NCI-H1436 (cell line): ENCODE measurements at places on chromosomes 12 and 14.

GRCh38 chr14:83271663-83272062 lies 1738.0 kb upstream of the SEL1L start:
- no peak for DNase-seq

GRCh38 chr12:127381681-127382080 lies 885.3 kb upstream of the TMEM132C start:
- no peak for DNase-seq

GRCh38 chr12:69415471-69416275 lies 54.5 kb upstream of the FRS2 start:
- DNase-seq = no peak

DNA sequence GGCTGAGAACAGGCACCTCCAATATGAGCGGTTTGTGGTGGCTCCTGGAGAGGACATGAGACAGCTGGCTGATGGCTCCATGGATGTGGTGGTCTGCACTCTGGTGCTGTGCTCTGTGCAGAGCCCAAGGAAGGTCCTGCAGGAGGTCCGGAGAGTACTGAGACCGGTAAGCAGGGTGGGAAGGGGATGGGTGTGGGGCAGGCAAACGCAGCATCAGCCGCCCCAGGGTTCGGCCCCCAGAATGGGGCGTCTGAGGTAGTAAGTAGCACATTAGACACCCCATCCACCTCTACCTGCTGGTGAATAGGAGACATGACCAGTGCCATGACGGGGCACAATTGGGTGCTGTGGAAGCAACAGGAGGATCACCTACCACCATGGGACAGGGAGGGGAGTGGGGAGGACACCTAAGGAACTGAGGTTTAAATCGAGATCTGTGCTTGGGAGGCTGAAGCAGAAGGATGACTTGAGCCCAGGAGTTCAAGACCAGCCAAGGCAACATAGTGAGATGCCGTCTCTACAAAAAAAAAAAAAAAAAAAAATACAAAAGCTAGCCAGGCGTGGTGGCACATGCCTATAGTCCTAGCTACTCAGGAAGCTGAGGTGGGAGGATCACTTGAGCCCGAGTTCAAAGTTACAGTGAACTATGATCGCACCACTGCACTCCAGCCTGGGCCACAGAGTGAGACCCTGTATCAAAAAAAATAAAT lies 25.5 kb downstream of the ITGA7 start:
- DNase-seq = no peak

- no peak for DNase-seq
These were observed 47.3 kb downstream of the SSPN start for GRCh38 chr12:26242683-26243082.

- no peak for DNase-seq
These were observed 24.4 kb downstream of the FBXW8 start for GRCh38 chr12:116934908-116935705.

DNA sequence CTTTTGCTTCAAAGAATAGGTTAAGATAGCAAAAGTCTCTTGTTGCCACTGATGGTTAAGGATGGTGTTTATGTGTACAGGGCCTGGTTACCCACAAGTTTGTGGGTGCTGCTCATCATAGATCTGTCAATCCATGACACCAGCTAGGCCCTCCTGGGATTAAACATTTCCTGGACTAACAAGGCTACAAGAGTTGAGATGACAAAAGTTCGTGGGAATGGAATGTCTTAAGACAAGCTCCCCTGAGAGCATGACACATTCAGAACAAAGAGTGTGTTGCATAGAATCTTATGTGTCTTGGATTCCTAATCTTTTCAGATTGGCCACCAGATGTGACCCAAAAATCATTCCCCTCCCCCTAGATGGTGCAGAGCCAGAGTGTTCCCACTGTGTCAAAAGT lies 592.5 kb upstream of the USP15 start:
- no peak for DNase-seq

GRCh38 chr12:76340680-76341435 lies 7.4 kb downstream of the BBS10 start:
- no peak for DNase-seq

GRCh38 chr12:54584128-54584527 lies 4.3 kb downstream of the PPP1R1A start:
- no peak for DNase-seq

GRCh38 chr12:69949311-69950002 lies 124.4 kb downstream of the MYRFL start:
- no peak for DNase-seq

GRCh38 chr12:85835426-85836196 lies 598 bp downstream of the RASSF9 start:
- no peak for DNase-seq

DNA sequence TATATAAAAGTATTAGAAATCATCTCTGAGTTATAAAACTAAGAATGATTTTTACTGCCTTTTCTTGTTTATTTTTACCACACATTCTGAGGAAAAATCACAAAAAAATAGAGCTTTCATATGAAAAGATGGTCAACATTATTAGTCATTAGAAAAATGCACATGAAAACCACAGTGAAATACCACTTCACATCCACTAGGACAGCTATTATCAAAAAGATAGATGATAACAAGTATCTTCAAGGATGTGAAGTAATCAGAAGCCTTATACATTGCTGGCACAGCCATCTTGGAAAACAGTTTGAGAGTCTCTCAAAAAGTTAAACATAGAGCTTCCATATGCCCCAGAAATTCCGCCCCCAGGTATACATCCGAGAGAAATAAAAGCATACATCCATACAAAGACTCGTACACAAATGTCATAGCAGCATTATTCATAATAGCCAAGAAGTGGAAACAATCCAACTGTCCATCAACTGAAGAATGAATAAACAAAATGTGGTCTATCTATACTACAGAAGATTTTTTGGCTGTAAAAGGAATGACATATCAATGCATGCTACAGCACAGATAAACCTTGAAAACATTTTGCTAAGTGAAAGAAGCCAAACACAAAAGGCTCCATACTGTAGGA lies 523.9 kb downstream of the FUT8 start:
- DNase-seq = no peak

GRCh38 chr14:31449971-31450610 lies 7.2 kb downstream of the DTD2 start:
- peak; percentile 43 for DNase-seq

- no peak for DNase-seq
These were observed 112.8 kb upstream of the IFNG-AS1 start for GRCh38 chr12:67876305-67876915.

- DNase-seq = no peak
These were observed 30.9 kb downstream of the TDG start for GRCh38 chr12:103996595-103996994.

GRCh38 chr14:54470701-54471100 lies 18.1 kb downstream of the GMFB start:
- no peak for DNase-seq

- no peak for DNase-seq
These were observed 9.7 kb downstream of the CACNA2D4 start for GRCh38 chr12:1908758-1909157.

- DNase-seq = no peak
These were observed 277.4 kb upstream of the SOX5 start for GRCh38 chr12:24226745-24227350.

DNA sequence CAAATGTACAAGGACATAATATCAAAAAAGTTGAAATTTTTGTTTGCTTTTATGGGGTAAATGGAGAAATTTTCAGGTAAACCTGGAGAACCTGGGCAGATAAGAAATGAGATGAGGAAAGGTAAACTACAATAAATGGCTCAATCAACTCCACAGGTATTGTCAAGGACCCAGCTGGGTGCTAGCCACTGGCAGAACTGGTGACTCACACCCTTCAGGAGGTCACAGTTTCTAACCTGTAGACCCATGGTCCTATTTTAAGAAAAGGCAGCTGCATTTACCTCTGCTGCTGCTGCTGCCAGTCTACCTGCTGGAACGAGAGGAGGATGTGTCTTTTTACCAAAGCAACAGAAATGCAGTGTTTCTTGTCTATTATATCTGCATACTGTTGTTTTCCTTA lies 226.6 kb downstream of the ALG10B start:
- no peak for DNase-seq

GRCh38 chr12:15494329-15495046 lies 172.2 kb downstream of the PTPRO start:
- no peak for DNase-seq

DNA sequence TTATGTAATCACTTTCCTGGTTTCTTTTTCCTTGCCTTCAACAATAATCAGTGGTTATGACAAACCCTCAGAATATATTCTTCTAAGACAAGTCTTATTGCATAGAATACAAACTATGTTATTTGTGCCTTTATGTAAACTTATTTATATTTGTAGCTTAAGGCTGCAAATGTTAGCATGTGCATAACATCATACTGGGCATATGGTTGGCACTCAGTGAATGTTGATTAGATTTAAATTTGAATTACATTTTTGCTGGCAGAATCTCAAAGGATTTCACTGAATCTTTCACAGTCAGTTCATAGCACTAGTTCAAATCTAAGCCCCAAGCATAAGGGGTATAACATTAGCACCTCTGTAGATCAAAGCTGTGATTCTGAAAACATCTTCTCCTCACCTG lies 113.2 kb upstream of the AEBP2 start:
- DNase-seq = no peak

DNA sequence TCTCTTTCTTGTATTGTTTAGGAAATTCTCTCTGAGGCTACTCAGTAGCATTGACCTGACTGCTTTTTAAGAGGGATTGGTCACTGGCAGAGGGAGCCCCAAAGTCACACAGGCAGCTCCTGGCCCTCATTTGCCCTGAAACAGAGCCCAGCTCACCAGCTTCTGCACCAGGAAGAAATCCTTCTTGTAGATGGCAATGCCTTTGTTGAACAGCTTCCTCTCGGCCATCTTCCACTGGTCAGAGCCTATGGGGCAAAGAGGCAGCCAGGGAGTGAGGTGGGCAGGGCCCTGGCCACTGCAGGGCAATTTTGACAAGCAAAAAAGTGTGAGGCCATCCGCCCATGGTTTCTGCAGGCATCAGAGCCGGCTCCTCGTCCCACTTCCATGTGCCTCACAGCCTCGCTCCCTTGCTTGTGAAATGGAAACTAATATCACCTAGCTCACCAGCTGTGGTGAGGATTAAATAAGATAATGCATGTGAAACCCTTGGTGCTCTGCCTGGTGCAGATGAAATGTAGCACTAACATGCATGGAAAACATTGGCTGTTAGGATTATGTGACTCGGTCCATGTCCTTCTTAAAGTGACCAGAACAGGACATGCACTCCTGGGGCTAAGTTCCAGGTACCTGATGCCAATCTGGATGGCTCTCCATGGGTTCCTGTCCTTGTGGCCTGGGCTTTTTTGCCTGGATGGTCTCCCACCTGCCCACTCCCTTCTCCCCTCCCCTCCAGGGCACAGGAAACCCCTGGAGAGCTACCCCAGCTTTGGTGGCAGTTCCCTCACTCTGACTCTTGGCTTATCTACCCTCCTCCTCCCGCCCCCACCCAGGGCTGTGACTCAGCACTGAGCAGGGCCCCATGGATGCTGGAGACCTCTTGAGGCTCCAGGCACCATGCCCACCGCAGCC lies 11.2 kb upstream of the PNMA1 start:
- DNase-seq = no peak

DNA sequence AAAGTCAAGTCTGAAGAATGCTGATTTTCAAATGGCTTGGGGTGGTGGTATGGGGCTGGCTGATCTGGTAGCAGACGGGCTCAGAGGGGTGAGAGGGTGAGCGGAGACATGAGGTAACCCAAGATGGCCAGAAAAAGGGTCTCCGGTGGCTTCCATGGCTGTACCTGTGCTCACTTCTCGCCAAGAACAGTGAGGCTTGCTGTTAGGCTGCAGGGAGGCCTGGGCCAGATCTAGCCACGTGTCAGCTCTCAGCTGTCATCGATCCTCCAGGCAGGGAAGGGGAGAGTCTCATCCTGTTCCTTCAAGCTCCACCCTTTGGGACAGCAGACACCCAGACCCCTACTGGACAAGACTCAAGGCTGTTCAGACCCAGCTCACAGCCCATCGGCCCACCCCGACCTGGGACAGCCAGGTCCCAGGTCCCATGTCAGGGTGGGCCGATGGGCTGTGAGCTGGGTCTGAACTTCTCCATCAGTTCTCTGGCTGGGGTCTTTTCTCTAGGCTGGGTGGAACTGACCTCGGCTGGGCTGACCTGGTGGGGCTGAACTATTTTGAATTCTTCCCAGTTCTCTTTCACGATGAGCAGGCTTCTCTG lies 9.0 kb downstream of the LRTM2 start:
- no peak for DNase-seq

- peak; percentile 64 for DNase-seq
These were observed at the start of gene POLE2 for GRCh38 chr14:49687942-49688700. TSS of gene POLE2 (minus strand) at chr14:49688214. CDS start at chr14:49688203, 11 bp downstream.

GRCh38 chr14:70359076-70359424 lies 433 bp downstream of the COX16 start:
- no peak for DNase-seq

- no peak for DNase-seq
These were observed 114.6 kb upstream of the KRAS start for GRCh38 chr12:25365340-25365730.

DNA sequence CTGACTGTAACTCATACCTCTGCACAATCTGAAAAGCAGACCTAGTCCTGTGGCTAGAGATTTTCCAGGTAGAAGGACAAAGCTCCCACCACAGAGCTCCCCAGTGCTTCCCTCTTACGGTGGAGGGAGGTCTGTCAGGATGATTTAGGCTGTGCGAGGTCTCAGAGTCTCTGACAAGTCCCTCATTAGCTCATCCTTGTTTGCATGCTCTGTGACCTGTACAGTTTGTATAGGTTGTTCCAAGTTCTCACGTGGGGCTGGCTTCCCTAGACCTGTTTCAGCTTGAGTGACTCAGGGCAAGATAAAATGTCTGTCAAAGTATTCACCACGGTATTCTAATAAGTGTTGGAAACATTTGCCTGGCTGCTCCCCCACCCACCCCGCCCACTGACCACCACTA lies 34.8 kb downstream of the ASCL1 start:
- no peak for DNase-seq

- DNase-seq = no peak
These were observed 171.8 kb downstream of the GLT1D1 start for GRCh38 chr12:129025055-129025454.

DNA sequence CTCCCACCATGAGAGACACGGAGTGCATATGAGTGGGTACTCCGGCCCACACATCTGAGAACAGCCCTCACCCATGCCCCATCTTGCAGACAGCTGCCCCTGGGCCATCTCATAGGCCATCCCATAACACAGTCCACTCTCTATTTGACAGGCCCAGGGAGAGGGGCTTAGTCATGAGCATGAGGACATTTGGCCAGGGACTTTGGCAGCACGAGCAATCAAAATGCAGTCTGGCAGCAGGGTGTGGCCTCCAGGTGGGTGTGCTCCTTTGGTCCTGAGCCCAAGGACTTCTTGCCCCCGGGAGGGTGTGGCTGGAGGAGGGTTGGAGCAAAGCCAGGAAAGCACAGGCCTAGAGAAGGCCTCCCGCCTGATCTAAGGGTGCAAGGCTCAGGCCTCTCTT lies 25.6 kb downstream of the EMP1 start:
- DNase-seq = no peak

GRCh38 chr14:36014236-36014635 lies 162.3 kb downstream of the PTCSC3 start:
- DNase-seq = no peak

DNA sequence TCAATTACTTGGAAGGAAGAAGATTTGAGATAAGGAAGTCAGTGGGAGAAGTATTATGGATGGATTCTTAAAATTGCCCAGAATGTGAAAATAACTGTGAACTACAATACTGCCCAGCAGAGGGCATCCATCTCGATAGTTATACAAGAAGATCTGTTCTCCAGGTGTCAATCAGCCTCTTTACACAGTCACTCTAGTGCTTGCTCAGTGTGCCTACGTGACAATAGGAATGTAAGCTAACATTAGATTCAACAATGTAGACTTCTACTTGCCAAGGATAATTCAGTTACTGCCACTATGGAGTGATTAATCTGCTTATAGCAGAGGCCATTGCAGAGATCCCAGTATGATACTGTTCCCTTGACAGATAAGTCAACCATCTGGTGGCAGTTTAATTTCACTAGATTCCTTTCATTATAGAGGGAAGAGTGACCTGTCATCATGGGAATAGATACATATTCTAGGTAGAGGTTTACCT lies 10.6 kb upstream of the MAP4K5 start:
- DNase-seq = peak; percentile 81
